ENCODE measurements at places on chromosomes 6 and 20.

GRCh38 chr6:100463630-100464161 is 1.0 kb downstream of the SIM1 start:
- no peak for DNase-seq

DNA sequence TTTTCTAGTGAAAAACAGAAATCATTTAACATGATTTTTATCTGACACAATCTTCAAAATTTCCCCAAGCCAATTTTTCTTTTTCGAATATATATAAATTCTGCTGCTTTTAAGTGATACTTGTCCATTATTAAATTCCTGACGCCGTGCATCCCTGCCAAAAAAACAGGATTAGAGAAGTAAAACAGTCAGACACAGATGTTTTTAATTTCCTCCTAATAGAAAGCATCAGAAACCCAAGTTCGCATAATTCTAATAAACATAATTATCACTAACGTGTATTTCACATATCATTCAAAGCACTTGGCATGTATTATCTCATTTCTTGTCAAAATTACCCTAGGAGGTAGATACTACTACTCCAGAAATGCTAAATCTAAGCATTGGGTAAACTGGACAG is 179.5 kb downstream of the ZFP64 start:
- DNase-seq: no peak

- no peak for DNase-seq
Measured at GRCh38 chr6:150076196-150076893, 7.4 kb upstream of the ULBP3 start.

DNA sequence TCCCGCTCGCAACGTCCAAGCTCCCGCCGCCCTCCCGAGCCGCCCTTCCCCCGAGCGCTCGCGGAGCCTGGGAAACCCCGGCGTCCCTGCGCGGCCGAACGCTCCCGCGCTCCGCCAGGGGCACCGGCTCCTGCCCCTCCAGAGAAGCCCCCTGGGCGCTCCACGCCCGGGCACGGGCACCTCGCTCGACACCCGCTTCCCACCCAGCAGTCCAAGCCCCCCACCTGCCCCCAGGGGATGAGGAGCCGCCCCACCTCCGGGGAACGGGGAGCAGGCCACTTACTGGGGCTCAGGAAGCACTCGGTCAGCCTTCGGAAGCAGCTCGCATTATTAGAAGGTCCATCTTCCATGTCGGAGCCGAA is 1.4 kb downstream of the PDE10A start:
- no peak for DNase-seq

GRCh38 chr6:154749341-154749740 is 16.1 kb downstream of the SCAF8 start:
- no peak for DNase-seq

GRCh38 chr6:136979206-136979605 is 57.1 kb downstream of the SLC35D3 start:
- DNase-seq: no peak

- no peak for DNase-seq
Measured at GRCh38 chr6:36629784-36630183, 35.6 kb downstream of the SRSF3 start.

DNA sequence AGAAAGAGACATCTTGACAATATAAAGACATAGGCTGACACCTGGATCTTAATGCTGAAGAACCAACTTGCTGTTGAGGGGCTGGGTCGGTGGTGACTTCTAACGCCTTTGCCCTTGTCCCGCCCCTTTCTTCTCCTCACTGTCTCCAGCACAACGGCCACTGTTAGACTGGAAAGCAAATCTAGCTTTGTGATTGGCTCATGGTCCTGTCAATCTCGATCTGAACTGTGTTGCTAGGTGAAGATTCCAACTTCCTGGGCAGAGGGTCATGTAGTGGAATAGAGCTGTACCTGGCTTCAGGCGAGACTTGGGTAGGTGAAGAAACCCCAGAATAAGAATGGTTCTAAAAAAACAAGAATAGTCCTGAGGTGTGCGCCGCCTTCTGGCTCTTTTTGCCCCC is at the start of gene PGK2:
PGK2 (minus strand) TSS at position 110 of the 400 bp plus-strand sequence; CDS start at position 12, 98 bp downstream.
- DNase-seq: no peak

GRCh38 chr6:40998661-40999060 is 40.4 kb downstream of the UNC5CL start:
- no peak for DNase-seq

DNA sequence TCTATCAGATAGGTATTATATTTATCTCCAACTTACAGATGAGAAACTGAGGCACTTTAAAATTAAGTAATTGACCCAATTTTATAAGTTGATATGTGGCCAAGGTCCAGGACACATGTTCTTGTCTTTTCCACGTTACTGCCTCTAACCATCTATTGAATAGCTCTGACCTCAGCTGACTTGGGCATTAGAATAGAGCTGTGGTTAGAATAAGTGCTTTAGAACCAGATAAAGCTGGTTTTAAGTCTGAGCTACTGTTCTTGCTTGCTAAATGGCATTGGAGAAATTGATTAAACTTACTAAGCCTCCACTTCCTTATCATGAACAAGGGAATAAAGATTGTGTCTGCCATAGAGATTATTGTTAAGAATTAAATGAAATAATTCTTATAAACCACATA is 147.8 kb upstream of the DTNBP1 start:
- no peak for DNase-seq

GRCh38 chr6:37691904-37692806 is 5.5 kb downstream of the MDGA1 start:
- DNase-seq: peak; percentile 63

- DNase-seq: no peak
Measured at GRCh38 chr6:159931846-159932245, 37.0 kb upstream of the IGF2R start.

DNA sequence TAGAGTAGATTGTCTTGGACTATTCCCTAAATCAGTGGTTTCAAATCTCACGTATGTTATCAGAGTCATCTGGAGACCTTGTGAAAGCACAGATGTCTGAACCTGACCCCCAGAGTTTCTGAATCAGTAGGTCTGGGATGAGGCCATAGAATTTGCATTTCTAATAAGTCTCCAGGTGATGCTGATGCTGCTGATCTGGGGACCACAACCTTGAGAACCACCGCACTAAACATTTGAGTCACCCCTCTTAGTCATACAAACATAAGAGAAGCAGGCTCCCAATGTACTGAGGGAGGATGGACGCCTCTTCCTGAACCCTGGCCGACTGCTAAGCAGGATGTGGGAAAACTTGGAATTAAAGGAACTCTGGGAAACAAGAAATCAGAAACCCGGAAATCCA is 187.8 kb upstream of the PRDM1 start:
- no peak for DNase-seq

GRCh38 chr6:35522660-35523658 is 10.3 kb upstream of the TULP1 start:
- DNase-seq: peak; percentile 74

DNA sequence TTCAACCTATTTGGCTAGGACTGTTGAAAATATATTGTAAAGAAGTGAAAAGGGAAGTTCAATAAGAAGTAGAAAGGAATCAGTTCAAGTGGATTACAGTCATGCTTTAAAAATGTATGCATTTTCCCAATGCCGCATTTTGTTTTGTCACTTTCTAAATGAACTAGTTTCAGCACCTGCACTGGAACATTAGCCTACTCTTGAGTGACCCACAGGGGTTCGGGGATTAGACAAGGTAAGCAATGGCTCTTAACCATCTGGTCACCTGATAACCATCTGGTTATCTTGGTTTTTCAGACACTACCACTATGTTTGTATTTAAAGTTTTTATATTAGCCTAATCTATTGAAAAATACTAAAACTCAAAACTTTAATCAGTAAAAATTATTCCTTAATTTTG is 97.6 kb downstream of the CD164 start:
- no peak for DNase-seq

GRCh38 chr20:25064561-25065071 is 6.7 kb upstream of the ACSS1 start:
- no peak for DNase-seq

DNA sequence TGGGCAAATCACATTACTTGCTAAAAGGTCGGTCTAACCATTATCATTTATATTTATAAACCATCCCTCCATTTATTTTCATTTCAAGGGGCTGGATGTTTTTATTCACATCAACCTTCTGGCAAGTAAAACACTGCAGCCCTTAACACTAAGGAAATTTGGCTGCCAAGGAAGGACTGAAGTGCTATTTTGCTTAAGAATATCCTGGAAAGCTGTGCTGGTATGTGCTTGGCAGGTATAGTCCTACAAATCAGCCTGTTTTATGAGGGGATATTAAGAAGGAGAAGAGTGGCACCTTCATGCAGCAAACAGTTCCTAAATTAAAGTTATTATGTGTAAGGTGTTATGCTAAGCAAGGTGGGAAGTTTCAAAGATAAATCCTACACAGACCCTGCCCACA is 9.8 kb downstream of the PHACTR2 start:
- DNase-seq: no peak

GRCh38 chr20:7672571-7672970 is 267.7 kb downstream of the HAO1 start:
- no peak for DNase-seq
